ENCODE measurements at places on chromosomes 16 and 17.

GRCh38 chr16:18811925-18812324 lies 10.6 kb upstream of the ARL6IP1 start:
- no peak for DNase-seq

- DNase-seq, result no peak
Observed at GRCh38 chr17:20010099-20010863, 1.1 kb downstream of the SPECC1 start.

GRCh38 chr17:50657627-50658026 lies 22.9 kb downstream of the ABCC3 start:
- no peak for DNase-seq

- DNase-seq, result no peak
Observed at GRCh38 chr17:39517224-39517623, 55.9 kb downstream of the CDK12 start.

DNA sequence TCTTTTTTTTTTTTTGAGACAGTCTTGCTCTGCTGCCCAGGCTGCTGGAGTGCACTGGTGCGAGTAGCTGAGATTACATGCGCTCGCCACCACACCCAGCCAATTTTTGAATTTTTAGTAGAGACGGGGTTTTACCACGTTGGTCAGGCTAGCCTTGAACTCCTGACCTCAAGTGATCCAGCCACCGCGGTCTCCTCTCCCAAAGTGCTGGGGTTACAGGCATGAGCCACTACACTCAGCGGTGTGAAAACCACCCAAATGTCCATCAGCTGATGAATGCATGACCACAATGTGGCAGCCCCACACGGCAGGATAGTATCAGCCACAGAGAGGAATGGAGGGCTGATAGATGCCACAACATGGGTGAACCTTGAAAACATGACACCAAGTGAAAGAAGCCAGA lies 2.1 kb downstream of the P2RX5 start:
- no peak for DNase-seq

DNA sequence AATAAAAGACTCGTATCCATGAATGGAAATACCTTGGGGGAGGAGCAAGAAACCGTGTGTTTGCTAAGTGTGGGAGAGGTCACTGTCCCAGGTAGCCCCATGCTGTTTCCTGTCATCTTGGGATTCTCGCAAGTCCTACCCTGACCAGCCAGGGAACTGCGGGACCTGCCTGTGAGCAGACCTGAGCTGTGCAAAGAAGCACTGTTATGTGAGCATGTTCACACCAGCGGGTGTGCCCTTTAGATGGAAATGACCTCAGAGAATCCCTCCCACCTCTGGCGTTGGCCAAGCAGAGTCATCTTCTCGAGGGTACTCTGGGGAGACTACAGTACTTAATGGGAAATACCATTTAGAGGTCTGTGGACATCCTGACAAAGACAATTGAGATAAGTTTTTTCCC lies 127.0 kb upstream of the MON1B start:
- no peak for DNase-seq

DNA sequence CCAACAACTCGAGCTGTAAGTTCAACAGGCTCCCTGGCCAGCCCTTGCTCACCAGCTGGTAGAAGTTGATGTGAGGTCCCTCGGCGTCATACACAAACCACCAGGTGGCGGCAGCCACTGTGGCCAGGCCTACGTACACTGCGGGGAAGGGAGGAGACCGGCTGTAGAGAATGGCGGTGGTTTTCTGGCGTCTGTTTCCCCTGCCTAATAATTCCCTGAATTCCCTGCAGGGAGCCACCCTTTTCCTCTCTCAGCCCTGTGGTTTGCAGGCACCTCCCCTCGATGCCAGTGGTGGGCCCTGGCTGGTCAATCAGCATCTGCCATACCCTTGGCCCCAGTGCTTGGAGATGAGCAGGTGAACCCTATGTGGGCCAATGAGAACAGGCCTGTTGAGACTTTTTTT lies 18.9 kb upstream of the P2RX1 start:
- DNase-seq, result no peak

- no peak for DNase-seq
Observed at GRCh38 chr17:45703348-45703747, 80.8 kb upstream of the CRHR1 start.

DNA sequence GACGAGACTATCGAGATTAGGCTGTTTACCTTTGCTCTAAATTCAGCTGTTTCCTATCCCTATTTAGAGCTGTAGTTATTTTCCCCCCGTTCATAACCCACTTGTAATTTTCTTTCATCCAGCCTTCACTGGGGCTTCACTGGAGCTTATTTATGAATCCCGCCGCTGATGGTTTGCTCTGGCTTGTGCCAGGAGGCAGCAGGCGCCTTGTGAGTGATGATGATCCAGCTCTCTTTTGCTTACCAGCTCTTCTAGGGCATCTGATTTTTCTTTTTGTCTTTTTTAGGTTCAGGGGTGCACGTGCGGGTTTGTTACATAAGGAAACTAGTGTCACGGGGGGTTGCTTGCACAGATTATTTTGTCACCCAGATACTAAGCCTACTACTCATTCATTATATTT lies 37.4 kb upstream of the CDH13 start:
- no peak for DNase-seq

DNA sequence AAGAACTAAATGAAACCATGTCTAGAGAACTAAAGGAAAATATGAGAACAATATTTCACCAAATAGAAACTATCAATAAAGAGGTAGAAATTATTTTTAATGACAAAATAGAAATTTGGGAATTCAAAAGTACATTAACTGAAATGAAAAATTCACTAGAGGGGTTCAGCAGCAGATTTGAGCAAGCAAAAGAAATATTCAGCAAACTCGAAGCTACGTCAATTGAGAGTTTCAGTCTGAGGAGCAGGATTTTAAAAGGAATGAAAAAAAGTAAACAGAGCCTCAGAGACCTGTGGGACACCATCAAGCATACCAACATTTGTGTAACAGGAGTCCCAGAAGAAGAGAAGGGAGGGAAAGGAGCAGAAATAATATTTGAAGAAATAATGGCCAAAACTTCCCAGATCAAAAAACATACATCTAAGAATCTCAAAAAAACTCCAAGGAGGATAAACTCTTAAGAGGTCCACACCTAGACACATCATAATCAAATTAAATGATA lies 38.3 kb downstream of the ZFP90 start:
- DNase-seq, result no peak

DNA sequence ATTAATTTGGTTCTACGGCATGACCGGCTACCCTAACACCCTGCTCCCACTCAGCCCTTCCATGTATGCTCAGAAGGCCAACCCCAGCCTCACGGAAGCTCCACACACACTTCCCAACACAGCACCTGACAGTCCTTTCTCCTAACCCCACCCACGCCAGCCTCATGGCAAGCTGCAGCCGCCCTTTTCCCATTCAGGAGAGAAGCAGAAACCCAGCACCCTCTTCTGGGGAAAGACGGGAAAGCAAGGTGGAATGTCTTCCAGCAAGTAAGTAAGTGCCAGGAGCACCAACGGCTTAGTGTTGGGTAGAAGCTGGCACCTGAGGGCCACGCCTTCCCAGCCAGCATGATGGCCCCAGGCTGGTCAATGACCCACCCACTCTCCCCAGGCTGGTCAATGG lies 32.1 kb downstream of the ABR start:
- DNase-seq, result no peak

DNA sequence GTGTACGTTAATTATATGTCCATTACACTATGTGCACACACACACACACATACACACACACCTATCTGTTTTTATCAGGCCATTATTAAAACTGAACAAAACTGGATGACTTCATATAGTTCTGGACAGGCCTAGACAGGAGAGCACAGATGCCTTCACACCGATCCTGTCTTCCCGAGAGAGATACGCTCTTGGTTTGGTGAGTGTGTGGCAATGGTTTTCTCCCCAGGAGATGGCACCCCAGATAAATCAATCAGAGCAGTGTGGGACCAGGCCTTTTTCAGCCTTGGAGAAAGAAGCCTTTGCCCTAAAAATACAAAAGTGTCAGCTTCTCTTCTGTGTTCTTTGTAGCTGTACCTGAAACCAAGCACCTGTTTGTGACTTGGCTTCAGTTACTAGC lies 83.7 kb downstream of the CPPED1 start:
- no peak for DNase-seq

DNA sequence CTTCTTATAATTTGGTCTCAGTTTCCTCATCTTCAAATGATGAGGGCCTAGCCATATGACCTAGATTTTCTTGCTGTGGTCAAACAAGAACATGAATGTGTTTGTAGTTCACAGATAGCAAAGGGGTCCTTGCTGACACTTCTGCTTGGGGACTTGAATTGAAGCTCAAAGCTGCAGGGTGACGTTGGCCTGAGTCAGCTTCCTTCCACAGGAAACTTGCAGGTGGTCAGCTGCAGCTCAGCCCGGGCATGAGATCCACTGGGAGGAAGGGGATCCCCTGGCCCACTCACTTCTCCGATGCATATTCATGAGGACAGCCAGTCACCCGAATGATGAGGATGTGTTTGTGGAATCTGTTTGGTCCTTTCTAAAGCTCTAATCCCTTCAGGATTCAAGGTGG lies 42.6 kb upstream of the AXIN2 start:
- DNase-seq, result no peak

- no peak for DNase-seq
Observed at GRCh38 chr16:15641753-15642556, 999 bp downstream of the MARF1 start.

DNA sequence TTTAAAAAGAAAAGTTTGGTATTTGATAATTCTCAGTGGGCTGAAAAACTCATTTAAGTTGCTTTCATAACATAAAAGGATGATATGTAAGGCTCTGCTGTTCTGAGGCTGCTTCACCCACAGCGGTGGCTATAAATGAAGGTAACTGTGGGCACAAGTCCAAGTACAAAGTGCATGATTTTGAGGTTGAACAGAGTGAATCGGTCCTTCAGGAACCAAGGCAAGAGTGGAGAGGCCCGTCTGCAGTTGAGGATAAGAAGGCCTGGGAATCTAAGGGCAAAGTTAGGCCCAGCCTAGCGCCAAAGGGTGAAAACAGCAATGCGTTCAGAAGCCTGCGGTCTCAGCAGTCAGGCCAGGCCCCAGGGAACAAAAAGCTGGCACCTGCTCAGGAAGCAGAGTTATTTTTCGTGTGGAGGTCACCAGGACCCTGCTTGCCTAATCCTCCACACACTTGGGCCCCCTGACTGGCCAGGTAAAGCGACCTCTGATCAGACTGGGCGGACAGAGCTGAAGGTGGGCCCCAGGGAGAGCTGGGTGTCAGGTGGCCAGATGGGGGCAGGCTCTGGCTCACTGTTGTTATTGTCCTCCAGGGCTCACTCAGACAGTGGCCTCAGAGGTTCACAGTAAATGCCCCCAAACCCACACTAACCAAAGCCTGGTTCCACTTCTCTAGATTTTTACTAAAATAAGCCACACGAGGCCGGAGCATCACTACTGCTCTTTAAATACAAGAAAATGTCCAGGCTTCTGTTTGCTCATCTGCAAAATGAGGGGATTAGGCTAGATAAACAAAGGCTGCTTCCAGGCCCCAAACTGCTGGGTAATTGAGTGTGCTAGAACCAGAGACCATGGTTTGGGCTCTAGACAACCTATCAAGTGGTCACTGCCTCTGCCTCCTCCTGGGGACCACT lies 46.5 kb downstream of the TEX2 start:
- no peak for DNase-seq

GRCh38 chr17:21300601-21301571 lies 16.4 kb downstream of the MAP2K3 start:
- DNase-seq, result no peak

DNA sequence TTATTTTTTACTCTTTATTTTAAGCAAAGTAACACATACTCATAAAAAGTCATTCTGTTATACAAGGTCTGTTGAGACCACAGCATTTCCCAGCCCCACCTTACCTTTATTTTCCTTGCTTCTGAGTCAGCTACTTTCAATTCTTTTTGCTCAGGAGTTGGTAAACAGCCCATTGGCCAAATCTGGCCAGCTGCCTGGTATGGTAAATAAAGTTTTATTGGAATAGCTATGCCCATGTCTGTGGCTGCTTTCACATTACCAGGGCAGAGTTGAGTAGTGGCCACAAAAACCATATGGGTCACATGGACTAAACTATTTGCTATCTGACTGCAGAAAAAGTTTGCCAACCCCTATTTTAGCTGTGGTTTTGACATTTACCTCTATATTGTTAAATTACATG lies 3.4 kb upstream of the NSRP1 start:
- no peak for DNase-seq

- DNase-seq, result no peak
Observed at GRCh38 chr16:28531777-28532744, 6.7 kb downstream of the NUPR1 start.

DNA sequence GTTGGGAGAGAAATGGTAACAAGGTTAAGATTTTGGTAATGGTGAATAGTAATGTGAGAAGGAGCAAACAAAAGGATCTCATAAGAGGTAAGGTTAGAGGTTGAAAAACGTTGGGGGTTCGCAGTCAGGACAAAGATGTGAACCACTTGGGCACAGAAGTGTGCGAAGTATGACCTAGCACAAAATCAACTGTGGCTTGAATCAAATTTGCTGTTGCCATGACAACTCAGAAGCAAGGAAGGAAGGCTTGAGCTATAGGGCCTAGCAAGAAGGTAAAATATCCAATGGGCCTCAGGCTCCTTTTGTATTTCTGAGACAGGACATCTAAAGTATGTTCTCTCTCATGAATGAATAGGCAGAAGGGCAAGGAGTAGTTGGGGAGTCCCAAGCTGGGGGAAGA lies 24.5 kb upstream of the TEKT1 start:
- DNase-seq, result no peak

DNA sequence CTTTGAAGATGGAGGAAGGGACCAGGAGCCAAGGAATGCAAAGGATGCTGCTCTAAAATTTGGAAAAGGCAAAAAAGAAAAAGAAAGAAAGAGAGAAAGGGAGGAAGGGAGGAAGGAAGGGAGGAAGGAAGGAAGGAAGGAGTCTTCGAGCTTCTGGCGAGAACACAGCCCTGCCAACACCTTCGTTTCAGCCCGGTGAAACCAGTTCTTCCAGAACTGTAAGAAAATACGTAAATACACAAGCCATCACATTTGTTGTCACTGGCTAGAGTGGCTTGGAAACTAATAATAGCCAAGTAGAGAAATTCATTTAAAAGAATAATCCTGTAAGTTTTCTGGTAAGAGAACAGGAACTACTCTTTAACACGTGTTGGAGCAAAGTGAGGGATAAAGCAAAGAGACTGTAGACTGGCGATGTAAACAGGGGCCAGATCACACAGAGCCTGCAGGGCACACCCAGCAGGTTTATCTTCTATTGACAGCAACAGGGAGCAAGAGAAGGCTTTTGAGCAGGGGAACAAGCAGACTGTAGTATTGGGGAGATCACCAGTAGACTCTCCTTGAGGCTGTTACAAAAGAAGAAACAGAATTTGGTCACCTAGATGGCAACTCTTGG lies 188.7 kb upstream of the MPHOSPH6 start:
- no peak for DNase-seq

- DNase-seq, result no peak
Observed at GRCh38 chr17:51374209-51374608, 113.9 kb downstream of the UTP18 start.

DNA sequence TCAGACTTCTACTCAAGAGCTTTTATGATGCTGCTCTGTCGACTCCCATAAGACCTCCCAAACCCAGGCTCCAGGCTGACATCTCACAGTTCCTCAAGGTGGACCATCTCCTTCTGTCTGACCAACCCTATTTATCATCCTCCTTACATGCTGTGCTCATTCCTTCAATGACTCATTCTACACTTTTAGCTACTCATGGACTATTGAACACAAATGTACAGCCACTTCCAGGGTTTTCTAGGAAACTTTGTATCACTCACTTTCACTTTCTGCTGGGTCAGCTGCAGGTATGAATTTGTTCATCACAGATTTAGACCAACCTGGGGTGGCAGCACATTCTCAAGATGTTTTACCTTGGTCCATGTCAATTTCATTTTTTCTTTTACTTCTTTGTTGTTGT lies 162.4 kb upstream of the FAM20A start:
- DNase-seq, result no peak

Data from effector CD4-positive, alpha-beta T cell (primary cell).